ENCODE measurements at places on chromosomes 16 and 17.

DNA sequence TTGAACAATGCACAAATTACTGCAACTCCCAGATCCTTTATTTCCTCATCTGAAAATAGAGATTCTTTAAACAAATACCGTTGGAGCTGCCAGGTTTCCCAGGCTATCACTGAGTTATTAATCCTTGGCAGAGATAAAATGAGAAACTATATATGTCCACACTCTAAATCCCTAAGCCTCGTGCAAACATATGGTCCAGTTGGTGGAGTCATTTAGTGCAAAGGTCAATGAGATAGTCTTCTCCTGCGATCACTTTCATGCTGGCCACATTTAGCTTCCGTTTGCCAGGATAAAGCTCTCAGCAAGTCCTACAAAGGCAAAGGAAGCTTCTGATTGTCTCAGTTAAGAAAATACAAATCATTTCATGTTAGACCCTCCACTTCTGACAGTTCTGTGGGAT, 11.0 kb downstream of the GRIN2A start:
- no peak for DNase-seq

GRCh38 chr17:77706938-77707337, 251.6 kb upstream of the TNRC6C start:
- no peak for DNase-seq

DNA sequence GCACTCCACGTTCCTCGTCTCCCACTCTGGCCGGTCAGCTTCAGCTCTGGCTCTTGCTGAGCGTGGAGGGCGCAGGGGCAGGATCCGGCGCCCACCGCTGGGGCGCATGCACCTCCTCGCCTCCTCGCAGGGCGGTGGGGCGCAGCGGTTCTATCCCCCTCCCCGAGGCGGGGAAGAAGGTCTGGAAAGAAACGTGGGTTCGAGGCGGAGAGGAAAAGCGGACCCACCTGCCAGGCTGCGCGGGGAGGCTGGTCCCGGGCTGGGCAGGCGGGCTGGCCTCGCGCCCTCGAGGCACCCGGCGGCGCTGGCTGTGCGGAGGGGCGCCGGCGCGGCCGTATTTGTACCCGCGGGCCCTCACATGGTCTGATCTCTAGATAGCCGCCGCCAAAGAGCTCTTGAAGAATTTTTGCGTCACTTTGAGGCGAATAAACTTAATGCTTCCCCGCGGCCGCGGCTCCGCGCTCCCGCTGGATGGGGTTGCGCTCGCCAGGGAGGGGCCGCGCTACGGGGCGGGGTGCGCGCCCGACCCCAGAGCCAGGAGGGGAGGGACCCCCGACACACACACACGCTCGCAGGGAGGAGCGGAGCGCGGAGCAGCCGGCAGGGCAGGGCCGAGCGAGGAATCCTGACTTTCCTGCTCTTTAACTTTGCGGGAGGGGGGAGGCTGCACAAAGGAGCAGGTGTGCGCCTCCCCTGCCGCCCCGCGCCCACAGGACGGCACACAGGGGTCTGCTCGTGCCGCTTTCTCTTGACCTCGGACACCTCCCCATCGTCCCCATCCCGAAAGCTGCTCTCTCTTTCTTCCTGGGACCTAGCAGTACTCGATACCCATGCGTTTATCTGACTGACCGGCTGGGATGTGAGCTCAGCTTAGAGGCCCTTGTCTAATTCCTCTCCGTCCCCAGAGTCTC, at the start of gene SLC6A4:
Gene SLC6A4, minus strand, starts transcription at position 312 of the 911 bp plus-strand sequence. CDS start 13,739 bp downstream, outside the sequence.
- no peak for DNase-seq

DNA sequence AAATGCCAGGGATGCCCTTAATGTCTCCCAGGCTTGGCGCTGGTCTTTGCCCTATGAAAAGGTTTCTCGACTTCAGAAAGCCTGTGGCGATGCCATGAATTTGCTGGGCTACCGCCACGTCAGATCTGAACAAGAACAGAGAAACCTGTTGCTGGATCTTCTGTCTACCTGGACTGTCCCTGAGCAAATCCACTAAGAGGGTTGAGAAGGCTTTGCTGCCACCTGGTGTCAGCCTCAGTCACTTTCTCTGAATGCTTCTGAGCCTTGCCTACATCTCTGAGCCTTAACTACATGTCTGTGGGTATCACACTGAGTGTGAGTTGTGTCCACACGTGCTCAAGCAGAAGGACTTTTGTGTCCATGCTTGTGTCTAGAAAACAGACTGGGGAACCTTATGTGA, 11.4 kb downstream of the CHST4 start:
- no peak for DNase-seq

- DNase-seq, result no peak
Measured at GRCh38 chr17:28675980-28676379, 14.0 kb downstream of the SUPT6H start.

GRCh38 chr17:7807206-7807605, 26.8 kb upstream of the KDM6B start:
- no peak for DNase-seq

Measured in T-helper 22 cell (primary cell).